Upper lobe of left lung (tissue), 6 donors: ENCODE measurements at places on chromosomes 2 and 18. TPM values are rescaled to one million over a fixed set of nuclear protein-coding genes. Genes with fewer than 3 reads are reported as not detected.

DNA sequence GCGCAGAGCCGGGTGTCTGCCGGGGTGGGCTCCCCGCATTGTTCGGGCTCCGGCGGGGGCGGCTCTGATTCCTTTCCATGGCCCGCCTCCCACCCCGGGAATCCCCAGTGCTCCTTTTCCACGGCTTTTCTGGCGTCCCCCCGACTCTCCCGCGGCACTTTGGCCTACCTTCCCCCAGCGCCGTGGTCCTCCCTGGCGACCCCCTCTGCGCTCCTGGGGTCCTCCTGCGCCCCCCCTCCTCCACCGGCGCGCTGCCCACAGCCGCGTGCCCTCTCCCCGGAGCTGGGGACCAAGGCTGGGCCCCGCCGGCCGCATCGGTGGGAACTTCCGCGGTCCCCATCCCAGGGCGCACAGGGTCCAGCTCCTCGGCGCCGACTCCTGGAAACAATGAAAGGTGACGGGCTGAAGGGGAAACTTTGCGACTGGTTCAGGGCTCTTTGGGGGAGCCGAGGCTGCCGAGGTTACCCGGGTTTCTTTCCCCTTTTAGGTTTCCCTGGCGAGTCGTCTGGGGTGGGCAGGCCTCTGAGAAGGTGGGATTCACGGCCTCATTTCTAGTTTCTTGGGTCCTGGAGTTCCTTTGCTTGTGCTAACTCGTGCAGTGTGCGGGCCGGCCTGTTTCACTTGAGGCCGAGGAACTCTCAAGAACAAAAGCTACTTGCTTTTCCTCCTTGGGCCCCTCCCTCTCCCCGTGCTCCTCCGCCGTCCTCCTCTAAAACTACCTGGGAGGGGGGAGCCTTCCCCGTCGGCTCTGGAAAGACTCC lies 2.2 kb downstream of the TGIF1 start:
- H3K4me1 ChIP-seq: peaks cover 29% of the 10 kb centered on the region
- H3K27ac ChIP-seq: peak overlapping the region; percentile 96
- peak; percentile 89 for DNase-seq
- H3K4me3 ChIP-seq: peak overlapping the region; percentile 65
- H3K27me3 ChIP-seq: no peaks in the 10 kb centered on the region

Gene CFAP53
- total RNA-seq: 1.7 TPM

GRCh38 chr2:98654699-98655495 lies 46.5 kb downstream of the UNC50 start:
- H3K4me1 ChIP-seq: peaks cover 2% of the 10 kb centered on the region
- no peak overlapping the region for H3K4me3 ChIP-seq
- no peaks in the 10 kb centered on the region for H3K36me3 ChIP-seq

- no peaks in the 10 kb centered on the region for H3K36me3 ChIP-seq
- H3K27me3 ChIP-seq: no peaks in the 10 kb centered on the region
- DNase-seq: no peak
- H3K27ac ChIP-seq: no peak overlapping the region
- H3K4me3 ChIP-seq: no peak overlapping the region
Measured at GRCh38 chr2:159936471-159936870, 125.9 kb downstream of the PLA2R1 start.

Gene AMER3
- total RNA-seq: not detected

DNA sequence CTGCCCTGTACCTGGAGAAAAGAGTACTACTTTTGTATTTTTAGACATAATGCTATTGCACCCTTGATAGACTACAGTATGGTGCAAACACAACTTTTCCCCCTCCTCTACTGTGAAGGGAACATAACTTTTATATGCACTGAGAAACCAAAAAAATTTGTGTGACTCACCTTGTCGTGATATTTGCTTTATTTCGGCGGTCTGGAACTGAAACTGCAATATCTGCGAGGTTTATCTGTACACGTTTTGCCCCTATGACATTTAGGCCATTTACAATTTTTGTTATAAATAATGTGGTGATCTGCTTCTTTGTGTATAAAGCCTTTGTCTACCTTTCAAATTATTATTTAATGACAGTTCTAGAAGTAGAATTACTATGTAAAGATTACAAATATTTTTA lies 34.4 kb upstream of the AAK1 start:
- H3K36me3 ChIP-seq: no peaks in the 10 kb centered on the region
- no peak for DNase-seq
- H3K27me3 ChIP-seq: no peaks in the 10 kb centered on the region
- no peak overlapping the region for H3K4me3 ChIP-seq

GRCh38 chr2:241865416-241865956 lies 4.0 kb upstream of the RTP5 start:
- H3K4me1 ChIP-seq: peaks cover 8% of the 10 kb centered on the region
- H3K4me3 ChIP-seq: no peak overlapping the region
- H3K36me3 ChIP-seq: no peaks in the 10 kb centered on the region
- H3K27ac ChIP-seq: no peak overlapping the region

DNA sequence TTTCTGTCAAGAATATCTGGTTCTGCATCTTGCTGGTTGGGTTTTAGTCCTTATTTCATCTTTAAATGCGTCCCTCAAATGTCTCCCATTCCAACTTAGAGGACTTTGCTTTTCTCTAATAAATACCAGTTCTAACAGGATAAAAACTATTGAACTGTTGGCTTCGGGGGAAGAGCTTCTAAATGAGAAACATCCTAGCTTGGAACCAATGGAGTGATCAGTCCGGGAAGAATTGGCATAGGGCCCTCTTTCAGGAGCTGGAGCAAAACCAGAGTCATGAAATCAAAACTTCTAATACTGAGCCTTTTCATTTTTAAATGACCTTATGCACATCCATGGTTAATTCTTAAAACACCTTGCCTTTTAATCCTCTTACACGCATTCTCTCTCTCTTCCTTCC lies 401.6 kb upstream of the SMIM21 start:
- peaks cover 5% of the 10 kb centered on the region for H3K4me1 ChIP-seq
- no peak overlapping the region for H3K27ac ChIP-seq
- no peaks in the 10 kb centered on the region for H3K27me3 ChIP-seq
- no peak overlapping the region for H3K4me3 ChIP-seq
- no peaks in the 10 kb centered on the region for H3K36me3 ChIP-seq

- no peak overlapping the region for H3K27ac ChIP-seq
- H3K36me3 ChIP-seq: no peaks in the 10 kb centered on the region
- H3K27me3 ChIP-seq: no peaks in the 10 kb centered on the region
- no peak overlapping the region for H3K4me3 ChIP-seq
- DNase-seq: no peak
Measured at GRCh38 chr2:4053769-4054493, 350.6 kb downstream of the DCDC2C start.

- peak overlapping the region; percentile 46 for H3K27ac ChIP-seq
- no peak for DNase-seq
- H3K4me3 ChIP-seq: no peak overlapping the region
- H3K4me1 ChIP-seq: no peaks in the 10 kb centered on the region
- H3K36me3 ChIP-seq: no peaks in the 10 kb centered on the region
- no peaks in the 10 kb centered on the region for H3K27me3 ChIP-seq
Measured at GRCh38 chr2:40352041-40352702, 99.7 kb downstream of the SLC8A1 start.

DNA sequence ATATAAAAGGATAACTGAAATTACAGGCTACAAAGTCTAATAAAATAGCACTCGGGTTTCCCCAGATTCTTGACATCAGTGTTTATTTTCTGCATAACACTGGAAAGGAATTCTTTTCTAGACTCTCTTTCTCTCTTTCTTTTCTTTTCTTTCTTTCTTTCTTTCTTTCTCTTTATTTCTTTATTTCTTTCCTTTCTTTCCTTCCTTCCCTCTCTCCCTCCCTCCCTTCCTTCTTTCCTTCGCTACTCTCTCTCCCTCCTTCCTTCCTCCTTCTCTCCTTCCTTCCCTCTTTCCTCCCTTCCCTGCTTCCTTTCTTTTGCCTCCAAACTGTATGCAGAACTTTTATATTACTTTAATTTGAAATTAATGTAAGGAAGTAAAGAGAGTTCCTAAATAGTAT lies 64.5 kb upstream of the GPR45 start:
- H3K36me3 ChIP-seq: no peaks in the 10 kb centered on the region
- H3K4me1 ChIP-seq: no peaks in the 10 kb centered on the region
- no peak overlapping the region for H3K27ac ChIP-seq
- H3K4me3 ChIP-seq: no peak overlapping the region

DNA sequence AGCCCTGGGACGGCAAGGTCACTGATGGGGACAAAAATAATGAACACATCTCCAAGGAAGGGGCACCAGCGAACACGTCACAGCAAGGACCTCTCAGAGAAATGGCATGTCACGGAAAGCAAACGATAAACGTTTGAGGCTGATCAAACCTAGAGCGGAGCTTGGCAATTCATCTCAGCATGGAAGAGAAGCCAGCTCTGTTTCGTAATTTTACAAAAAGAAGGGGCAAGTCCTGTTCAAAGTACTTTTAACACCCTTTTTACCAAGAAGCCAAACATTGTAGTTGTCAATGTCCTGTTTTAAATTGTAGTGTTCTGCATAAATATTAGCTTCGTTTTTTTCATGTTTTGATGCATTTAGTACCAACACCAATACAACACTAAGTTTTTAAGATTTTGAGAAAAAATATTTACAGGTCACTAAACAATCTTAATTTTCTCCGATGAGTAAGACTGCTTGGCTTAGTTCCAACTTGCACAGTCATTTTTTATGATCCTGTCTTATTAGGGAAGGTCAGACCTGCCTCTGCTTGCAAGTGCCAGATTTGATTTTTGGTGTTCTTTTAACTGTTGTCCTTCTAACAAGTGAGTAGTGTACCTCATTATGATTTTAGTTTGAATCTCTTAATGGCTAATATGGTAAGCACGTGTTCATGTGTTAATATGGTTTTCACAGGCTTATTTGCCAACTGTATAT lies 818.5 kb upstream of the SALL3 start:
- no peaks in the 10 kb centered on the region for H3K4me1 ChIP-seq
- H3K36me3 ChIP-seq: no peaks in the 10 kb centered on the region
- no peak for DNase-seq
- H3K27ac ChIP-seq: no peak overlapping the region

DNA sequence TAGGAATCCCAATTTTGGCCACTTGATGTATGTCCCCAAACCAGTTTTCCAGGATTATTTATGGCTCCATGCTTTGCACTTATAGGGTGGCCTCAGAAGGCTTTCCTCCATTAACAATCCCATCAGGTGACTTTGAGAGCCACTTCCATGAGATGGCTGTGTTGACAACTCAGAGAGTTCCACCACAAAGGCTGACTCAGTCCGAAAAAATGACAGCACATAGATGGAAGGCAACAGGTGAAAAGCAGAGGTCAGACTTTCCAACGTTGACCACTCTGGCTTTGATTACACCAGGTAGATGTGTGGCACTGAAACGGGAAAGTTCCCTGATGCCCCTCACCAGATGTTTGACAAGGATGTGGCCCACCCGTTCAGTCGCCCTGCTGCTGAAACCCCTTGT lies 431.4 kb upstream of the TNP1 start:
- no peak overlapping the region for H3K4me3 ChIP-seq
- no peak for DNase-seq
- H3K27ac ChIP-seq: no peak overlapping the region
- no peaks in the 10 kb centered on the region for H3K4me1 ChIP-seq

- H3K27ac ChIP-seq: no peak overlapping the region
- H3K27me3 ChIP-seq: no peaks in the 10 kb centered on the region
- H3K4me3 ChIP-seq: no peak overlapping the region
- no peak for DNase-seq
- no peaks in the 10 kb centered on the region for H3K36me3 ChIP-seq
Measured at GRCh38 chr2:147373800-147374422, 470.9 kb upstream of the ACVR2A start.

GRCh38 chr2:205511641-205512040 lies 170.7 kb upstream of the NRP2 start:
- no peak overlapping the region for H3K4me3 ChIP-seq
- H3K4me1 ChIP-seq: no peaks in the 10 kb centered on the region
- DNase-seq: no peak

GRCh38 chr2:122083256-122084048 lies 328.0 kb downstream of the TSN start:
- no peak overlapping the region for H3K27ac ChIP-seq
- no peaks in the 10 kb centered on the region for H3K27me3 ChIP-seq
- no peak for DNase-seq
- H3K36me3 ChIP-seq: no peaks in the 10 kb centered on the region
- H3K4me3 ChIP-seq: no peak overlapping the region

DNA sequence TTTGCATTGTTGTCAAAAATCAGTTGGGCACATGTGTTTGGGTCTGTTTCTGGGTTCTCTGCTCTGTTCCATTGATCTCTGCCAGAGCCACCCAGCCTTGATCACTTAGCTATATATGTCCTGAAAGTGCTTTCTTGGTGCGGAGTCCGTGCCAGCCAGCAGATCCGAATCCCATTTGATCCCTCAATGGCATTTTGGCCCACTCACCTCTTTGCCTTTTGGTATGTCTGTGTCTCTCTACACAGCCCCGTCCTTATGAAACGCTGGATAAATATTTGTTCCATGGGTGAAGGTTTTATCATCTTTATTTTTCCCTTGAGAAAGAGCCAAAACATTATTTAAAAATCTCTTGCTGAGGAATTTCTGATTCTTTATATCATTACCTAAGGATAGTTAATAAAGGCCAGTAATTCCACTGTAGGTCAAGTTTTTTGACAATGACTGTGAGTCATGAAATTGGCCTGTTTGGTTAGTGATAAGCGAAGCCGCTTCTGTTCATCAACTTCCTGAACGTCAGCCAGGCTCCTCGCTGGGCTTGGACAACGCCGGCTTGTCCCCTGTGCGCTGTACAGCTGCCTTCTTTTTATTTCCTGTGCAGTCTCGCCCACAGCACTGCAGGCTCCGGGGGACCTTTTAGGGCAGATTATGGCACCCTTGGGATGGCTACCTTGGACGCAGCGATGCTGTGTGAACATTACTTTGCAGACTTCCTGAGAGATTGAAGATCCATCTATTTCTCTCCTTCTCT lies 24.9 kb downstream of the MTCL1 start:
- no peaks in the 10 kb centered on the region for H3K36me3 ChIP-seq
- peaks cover 5% of the 10 kb centered on the region for H3K4me1 ChIP-seq
- no peak overlapping the region for H3K4me3 ChIP-seq

GRCh38 chr18:24231773-24232735 lies 93.2 kb downstream of the CABYR start:
- H3K4me3 ChIP-seq: no peak overlapping the region
- H3K4me1 ChIP-seq: no peaks in the 10 kb centered on the region
- no peaks in the 10 kb centered on the region for H3K27me3 ChIP-seq
- no peak for DNase-seq
- H3K27ac ChIP-seq: peak overlapping the region; percentile 27

- no peaks in the 10 kb centered on the region for H3K36me3 ChIP-seq
- H3K4me1 ChIP-seq: peaks cover 9% of the 10 kb centered on the region
- H3K27ac ChIP-seq: no peak within 1 kb of the TSS
- H3K4me3 ChIP-seq: peak within 1 kb of the TSS; percentile 18
- DNase-seq: no peak
Measured at GRCh38 chr2:219434718-219435525, at the start of gene SPEG. Gene SPEG (plus strand): TSS chr2:219434843. CDS start chr2:219434978, 135 bp downstream.

Gene HOXD3
- total RNA-seq: not detected

Gene SIX3
- not detected for total RNA-seq

DNA sequence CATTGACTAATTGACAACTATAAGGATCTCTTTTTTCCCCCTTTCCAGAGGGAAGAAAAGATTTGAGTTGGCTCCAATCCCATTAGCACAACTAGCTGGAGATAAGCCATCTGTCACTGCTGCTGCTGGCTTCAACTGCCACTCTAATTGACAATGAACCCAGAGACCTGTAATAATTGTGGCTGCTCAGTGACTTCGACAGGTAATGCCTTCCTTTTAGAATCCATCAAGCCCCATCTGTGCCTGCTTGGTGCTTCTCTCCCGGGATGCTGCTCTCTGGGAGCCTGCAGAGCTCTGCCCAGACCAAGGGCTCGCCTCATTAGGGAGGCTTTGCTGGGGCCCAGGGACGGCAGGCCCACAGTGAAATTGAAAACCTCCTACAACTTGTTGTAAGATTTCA lies 376.7 kb upstream of the SOX11 start:
- no peak overlapping the region for H3K27ac ChIP-seq
- no peak for DNase-seq
- H3K4me1 ChIP-seq: no peaks in the 10 kb centered on the region
- no peaks in the 10 kb centered on the region for H3K36me3 ChIP-seq

- H3K27ac ChIP-seq: no peak overlapping the region
- peaks cover 23% of the 10 kb centered on the region for H3K4me1 ChIP-seq
- H3K27me3 ChIP-seq: no peaks in the 10 kb centered on the region
- no peak overlapping the region for H3K4me3 ChIP-seq
- no peaks in the 10 kb centered on the region for H3K36me3 ChIP-seq
Measured at GRCh38 chr2:9168821-9169221, 37.8 kb upstream of the ASAP2 start.
